ENCODE measurements at places on chromosomes 1 and 21.

DNA sequence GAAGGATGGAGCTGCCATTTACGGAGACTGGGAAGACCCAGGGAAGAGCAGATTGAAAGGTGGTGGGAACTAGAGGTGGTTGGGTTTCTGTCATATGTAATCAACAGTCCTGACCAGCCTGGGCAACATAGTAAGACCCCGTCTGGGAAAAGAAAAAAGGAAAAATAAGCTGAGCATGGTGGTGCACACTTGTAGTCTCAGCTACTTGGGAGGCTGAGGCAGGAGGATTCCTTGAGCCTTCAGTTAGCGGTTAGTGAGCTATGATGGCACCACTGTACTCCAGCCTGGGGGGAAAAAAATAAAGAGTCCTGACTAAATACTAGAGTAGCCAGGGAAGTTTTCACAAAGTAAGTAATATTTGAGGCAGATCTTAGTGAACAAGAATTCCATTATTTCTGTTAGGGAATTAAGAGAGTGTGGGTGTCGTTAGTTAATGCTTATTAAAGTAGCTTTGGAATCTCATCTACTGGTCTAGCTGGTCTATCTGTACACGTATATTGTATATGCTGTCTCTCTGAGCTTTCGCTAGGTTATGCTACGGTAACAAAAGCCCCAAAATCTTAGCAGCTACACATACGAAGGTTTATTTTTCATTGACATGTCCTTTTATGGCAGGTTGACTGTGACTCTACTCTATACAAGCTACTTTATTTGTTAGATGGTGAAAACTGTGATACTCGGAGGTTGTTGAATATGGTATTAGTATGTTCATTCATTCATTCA is 4.4 kb downstream of the NBPF1 start:
- no peak for DNase-seq

GRCh38 chr1:169733924-169734323 is at the start of gene SELE:
Gene SELE, minus strand, starts transcription at chr1:169734079. Its CDS starts 467 bp downstream, at chr1:169733612.
- no peak for DNase-seq

GRCh38 chr1:220370041-220370700 is 97.9 kb upstream of the RAB3GAP2 start:
- DNase-seq, result peak; percentile 76

DNA sequence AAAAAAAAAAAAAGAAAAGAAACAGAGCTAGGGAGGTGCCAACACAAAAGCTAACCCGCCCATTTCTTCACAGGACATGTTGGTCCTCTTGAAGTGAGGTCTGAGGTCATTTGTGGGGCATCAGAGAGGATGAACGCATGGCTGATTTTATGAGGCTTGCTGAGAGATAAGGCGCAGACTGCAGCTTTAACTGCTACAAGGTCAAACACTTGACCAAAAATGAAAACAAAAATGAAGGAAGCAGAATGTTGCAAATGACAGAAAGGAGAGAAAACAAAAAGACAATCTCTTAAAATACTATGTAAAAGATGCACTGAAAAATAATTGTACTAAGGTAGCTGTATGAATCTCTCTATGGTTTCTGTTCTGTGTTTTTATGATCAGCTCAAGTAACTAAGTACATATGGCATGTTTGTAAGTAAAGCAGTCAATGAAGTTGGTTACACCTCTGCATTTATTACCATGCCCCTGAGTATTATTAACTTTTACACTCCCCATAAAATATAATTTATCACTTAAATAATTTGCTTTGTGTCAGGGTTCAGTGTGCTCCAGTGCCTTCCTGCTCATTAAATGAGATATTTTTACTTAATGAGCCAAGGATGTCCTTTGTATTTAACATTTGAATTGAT is 249.1 kb upstream of the NR5A2 start:
- DNase-seq, result no peak

DNA sequence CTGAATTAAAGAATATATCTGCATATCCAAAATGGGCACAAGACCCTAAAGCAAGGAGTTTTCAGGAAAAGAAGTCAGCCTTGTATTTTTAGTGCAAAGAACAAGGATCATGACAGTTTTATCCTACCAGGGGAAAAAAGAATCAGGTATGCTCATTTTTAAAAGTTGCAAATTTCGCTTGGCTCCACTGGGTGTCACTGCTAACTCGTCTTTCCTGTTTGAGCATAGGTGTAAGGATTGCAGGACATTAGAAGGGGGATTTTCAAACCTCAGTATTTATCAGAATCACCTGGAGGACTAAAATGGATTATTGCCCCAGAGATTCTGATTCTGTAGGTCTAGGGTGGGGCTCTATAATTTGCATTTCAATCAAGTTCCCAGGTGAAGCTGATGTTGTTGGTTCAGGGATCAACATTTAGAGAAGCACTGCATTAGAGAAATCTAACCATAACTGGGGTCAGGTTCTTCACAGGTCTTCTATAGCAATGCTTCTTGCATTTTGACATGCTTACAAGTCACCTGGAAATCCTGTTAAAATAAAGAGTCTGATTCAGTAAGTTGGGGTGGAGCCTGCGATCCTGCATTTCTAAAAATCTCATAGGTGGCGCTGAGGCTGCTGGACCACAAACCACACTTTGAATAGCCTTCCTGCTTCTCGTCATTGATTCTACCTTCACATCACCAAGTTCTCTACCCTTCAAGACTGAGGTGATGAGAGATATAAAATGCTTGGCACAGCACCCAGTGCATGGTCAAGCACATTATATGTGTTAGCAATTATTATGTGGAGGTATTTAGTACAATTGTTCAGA is 39.6 kb downstream of the NUF2 start:
- DNase-seq, result peak; percentile 36

DNA sequence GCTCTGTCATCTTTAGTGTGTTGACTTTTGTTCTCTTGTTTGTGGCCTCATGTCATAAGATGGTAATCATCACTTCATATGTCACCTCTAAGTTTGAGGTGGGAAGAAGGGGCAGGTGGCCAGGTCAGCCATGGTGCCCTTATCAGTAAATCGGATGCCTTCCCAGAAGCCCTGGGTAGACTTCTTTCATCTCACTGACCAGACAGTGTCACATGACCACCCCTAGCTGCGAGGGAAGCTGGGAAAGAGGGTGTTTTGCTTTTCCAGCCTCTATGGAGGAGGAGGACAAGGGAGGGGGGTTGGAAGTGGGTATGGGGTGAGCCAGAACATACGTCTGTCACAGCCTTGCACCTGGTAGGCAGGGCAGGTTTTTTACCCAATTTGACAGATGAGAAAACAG is 28.6 kb downstream of the TNFRSF1B start:
- DNase-seq, result no peak

DNA sequence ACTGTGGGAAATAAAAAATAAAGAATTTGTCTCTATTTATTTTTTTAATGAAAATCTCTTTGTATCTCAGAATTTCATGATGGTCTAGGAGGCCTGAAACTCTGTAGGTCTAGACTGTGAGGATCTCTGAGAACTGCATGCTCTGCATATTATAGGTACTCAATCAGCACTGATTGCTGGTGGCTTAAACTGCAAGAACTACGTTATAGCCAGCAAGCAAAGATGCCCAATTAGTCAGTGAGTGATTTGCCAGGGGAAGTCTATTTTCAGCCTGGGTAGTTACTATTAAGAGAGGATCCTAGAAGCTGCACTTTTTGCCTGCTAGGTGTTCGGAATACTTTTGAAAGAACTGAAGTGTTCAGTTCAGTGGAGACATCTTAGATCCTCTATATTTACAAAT is 87.4 kb downstream of the GPR52 start:
- DNase-seq, result no peak

DNA sequence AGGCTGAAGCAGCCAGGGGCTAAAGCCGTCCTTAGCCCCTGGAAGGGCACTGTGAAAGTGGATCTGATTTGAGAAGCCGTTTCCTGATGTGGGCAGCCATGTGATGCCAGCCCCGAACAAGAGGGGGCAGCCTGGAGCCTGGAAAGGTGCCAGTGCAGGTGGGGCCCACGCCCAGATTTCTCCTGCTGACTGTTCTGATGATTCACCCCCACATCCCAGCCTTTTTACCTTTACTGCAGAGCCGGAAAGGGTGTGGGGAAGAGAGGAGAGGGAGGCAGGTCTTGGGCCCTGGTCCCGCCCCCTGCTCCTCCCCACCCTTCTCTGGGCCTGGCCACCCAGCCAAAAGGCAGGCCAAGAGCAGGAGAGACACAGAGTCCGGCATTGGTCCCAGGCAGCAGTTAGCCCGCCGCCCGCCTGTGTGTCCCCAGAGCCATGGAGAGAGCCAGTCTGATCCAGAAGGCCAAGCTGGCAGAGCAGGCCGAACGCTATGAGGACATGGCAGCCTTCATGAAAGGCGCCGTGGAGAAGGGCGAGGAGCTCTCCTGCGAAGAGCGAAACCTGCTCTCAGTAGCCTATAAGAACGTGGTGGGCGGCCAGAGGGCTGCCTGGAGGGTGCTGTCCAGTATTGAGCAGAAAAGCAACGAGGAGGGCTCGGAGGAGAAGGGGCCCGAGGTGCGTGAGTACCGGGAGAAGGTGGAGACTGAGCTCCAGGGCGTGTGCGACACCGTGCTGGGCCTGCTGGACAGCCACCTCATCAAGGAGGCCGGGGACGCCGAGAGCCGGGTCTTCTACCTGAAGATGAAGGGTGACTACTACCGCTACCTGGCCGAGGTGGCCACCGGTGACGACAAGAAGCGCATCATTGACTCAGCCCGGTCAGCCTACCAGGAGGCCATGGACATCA is at the start of gene SFN:
TSS of gene SFN (plus strand) at position 369 of the 904 bp plus-strand sequence. CDS start at position 433, 64 bp downstream.
- peak; percentile 99 for DNase-seq

DNA sequence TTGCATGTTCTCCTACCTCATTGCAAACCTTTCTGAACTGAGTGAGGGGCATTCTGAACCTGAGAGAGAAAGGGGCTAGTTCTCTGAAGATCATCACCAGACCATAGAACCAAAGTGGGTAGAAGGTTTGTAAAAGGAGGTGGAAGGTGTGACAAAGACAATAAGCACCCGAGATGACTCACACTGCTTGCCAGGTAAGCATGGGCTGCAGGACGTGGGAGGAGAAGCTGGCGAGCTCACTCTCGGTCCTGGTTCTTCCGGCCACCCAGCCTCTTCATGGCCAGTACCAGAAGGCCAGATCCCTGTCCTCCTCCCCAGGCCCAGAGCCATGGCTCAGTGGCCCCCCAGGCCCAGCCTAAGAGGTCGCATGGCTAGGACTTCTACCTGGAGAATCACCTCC is 128.3 kb downstream of the TMEM53 start:
- peak; percentile 86 for DNase-seq

- DNase-seq, result no peak
Observed at GRCh38 chr1:207990876-207991582, 80.1 kb upstream of the CD34 start.

GRCh38 chr1:66984491-66984890 is 59.7 kb downstream of the MIER1 start:
- no peak for DNase-seq

DNA sequence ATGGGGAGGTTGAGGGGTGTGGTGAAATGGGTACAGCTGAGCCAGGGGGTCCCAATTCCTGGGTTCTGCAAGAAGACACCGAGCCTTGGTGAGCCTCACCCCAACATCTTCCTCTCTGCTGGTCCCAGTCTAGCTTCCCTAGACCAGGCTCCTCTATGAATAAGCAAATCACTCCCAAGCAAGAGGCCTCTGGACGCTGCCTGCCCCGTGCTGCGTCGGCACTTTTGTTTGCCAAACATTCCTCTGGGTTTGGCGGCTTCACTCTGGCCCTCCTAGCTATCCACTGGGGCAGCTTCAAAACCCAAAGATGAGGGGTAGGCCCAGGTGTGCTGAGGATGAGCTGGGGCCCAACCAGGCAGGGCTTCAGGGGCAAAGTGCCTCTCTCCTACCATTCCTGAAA is 137.1 kb upstream of the CD34 start:
- no peak for DNase-seq

DNA sequence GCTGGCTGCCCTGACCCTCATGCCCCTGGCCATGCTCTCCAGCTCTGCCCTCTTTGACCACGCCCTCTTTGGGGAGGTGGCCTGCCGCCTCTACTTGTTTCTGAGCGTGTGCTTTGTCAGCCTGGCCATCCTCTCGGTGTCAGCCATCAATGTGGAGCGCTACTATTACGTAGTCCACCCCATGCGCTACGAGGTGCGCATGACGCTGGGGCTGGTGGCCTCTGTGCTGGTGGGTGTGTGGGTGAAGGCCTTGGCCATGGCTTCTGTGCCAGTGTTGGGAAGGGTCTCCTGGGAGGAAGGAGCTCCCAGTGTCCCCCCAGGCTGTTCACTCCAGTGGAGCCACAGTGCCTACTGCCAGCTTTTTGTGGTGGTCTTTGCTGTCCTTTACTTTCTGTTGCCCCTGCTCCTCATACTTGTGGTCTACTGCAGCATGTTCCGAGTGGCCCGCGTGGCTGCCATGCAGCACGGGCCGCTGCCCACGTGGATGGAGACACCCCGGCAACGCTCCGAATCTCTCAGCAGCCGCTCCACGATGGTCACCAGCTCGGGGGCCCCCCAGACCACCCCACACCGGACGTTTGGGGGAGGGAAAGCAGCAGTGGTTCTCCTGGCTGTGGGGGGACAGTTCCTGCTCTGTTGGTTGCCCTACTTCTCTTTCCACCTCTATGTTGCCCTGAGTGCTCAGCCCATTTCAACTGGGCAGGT is 3.8 kb downstream of the GPR61 start:
- DNase-seq, result no peak

- DNase-seq, result no peak
Observed at GRCh38 chr1:91592716-91593477, 92.2 kb downstream of the CDC7 start.

- no peak for DNase-seq
Observed at GRCh38 chr1:228685081-228685660, 50.1 kb upstream of the RHOU start.

GRCh38 chr1:40143891-40144575 is 17.2 kb upstream of the RLF start:
- DNase-seq, result peak; percentile 67

DNA sequence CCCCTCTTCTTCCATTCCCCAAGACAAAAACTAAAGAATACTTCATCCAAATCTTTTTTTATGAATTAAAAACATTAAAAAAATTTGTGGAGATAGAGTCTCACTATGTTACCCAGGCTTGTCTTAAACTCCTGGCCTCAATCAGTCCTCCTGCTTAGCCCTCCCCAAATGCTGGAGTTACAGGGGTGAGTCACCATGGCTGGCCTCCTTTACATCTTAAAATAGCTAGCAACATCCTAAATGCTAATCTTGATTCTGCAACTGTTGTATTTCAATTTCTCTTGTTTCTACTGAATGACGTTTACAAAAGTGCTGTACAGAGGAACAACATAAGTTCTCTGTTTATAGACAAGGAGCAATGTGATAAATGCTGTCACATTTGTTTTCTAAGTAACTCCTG is 483.5 kb downstream of the ADGRL2 start:
- no peak for DNase-seq

DNA sequence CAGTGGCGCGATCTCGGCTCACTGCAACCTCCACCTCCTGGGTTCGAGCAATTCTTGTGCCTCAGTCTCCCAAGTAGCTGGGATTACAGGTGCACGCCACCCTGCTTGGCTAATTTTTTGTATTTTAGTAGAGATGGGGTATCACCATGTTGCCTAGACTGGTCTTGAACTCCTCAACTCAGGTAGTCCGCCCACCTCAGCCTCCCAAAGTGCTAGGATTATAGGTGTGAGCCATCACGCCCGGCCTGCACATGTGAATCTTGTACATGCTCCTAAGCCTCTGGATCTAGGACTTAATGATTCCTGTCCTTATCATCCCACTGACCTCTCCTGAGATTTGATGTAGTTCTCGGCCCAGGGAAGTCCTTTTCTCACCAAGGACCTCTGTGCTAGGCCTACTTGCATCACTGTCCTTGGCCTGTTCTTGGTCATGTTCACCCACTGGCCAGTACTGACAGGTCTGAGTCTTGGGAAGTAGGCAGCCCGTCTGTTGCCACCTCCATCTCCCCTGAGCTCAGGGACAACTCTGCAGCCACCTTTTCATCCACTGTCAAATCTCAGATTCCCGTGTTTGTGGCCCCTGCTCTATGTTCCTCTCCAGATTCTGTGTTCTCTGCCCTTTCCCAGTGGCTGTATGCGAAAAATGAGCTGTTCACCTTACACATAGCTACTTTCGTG is 9.4 kb downstream of the HYI start:
- no peak for DNase-seq

GRCh38 chr1:1270813-1271212 is 2.8 kb downstream of the UBE2J2 start:
- no peak for DNase-seq

Measured in SW480 (cell line).